Esophagus muscularis mucosa (tissue), 4 donors: ENCODE measurements at places on chromosomes 12 and 14.
A peak's percentile ranks its signal among the peaks of the same experiment; 100 is the strongest.

DNA sequence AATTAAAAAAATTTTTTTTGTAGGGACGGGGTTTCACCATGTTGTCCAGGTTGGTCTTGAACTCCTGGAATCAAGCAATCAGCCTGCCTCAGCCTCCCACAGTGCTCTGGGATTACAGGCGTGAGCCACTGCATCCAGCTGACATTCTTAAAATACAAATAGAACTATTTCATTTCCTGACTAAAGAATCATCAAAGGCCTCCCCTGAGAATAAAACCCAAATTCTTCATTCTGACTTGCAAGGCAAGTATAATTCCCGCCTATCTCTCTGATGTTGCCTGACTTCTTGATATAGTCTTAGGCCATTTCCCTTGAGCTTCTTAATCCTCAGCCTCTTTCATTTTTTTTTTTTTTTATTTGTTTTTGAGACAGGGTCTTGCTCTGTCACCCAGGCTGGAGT is 4.4 kb upstream of the BICD1 start:
- no peak for DNase-seq

DNA sequence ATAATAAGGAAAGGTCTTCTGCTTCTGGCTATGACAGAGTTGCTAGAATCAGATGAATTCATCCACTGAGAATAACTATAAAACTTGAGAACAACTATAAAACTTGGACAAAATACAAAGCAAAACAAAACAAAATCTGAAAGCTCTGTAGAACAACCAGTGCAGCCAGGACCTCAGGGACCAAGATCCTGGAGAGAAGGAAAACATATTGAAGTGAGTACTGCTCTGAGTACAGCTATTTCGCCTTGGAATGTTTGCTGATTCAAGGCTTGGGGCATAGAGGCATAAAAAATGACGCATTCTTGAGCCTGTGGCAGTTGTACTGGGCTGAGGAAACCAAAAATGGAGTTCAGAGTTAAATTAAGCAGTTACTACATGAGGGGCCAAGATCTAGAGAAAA is 21.7 kb downstream of the FOXA1 start:
- DNase-seq = no peak

- DNase-seq = peak; percentile 98
These were observed at the start of gene MDM2 for GRCh38 chr12:68807576-68808387. Gene MDM2 (plus strand): TSS chr12:68808177. CDS start chr12:68808478, 301 bp downstream.

DNA sequence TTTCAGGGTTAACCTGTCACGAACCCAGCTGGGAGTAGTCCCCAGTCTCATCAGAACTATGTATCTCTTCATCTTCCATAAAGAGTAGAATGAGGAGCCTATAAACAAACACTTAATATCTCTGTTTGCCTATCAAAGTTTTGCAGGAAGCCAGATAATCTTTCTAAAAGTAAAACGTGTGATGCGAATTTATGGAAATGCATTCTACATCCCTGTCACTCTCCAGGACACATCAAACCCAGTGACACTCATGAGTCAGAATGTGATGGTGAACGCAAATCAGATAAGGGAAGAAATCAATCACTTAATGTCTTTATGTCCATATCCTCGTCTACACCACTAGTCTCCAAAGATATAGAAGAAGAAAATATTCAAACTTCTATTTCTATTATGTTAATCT is 37.4 kb downstream of the RERG start:
- no peak for DNase-seq

GRCh38 chr12:124792961-124793441 is 70.7 kb downstream of the SCARB1 start:
- no peak for DNase-seq

DNA sequence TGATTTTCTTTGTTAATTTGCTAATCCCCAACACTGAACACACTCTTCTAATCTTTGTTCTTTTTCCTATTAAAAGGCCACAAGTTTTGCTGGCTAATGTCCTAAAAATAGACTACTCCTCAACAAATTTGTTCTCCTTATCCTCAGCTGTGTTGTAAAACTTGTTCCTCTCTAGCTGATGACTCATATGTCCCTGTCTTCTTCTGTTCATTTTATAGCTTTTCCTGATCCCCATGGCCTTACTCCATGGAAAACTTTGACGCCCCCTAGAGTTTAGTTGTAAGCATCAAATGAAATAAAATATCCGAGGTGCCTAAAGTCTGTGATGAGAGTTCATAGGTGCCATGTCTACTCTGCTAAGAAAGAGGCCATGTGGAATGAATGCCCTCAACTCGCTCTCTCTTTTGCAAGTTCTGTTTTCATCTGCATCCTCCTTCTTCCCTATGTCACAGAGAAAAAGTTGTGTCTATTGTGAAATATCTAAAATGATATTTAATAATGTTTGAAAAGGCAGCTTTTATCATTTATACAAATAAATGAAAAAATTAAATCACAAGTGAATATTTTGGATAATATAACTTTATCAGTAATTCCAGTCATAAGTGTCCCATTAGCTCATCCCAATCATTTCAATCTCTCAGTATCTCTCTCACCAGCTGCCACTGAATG is 237.9 kb downstream of the IPO8 start:
- DNase-seq = no peak

GRCh38 chr12:4421590-4422031 is 24.0 kb downstream of the FGF6 start:
- no peak for DNase-seq

- DNase-seq = no peak
These were observed 8.3 kb downstream of the KTN1 start for GRCh38 chr14:55588259-55588699.

GRCh38 chr14:30221546-30221945 is 293.9 kb upstream of the PRKD1 start:
- DNase-seq = no peak

- no peak for DNase-seq
These were observed 47.1 kb upstream of the KICS2 start for GRCh38 chr12:64269161-64269560.

- DNase-seq = no peak
These were observed 81.0 kb downstream of the ETV6 start for GRCh38 chr12:11730299-11731041.

- no peak for DNase-seq
These were observed at the start of gene MTA1 for GRCh38 chr14:105419195-105420091. Gene MTA1 (plus strand): TSS chr14:105419827. CDS start chr14:105420036, 209 bp downstream.

DNA sequence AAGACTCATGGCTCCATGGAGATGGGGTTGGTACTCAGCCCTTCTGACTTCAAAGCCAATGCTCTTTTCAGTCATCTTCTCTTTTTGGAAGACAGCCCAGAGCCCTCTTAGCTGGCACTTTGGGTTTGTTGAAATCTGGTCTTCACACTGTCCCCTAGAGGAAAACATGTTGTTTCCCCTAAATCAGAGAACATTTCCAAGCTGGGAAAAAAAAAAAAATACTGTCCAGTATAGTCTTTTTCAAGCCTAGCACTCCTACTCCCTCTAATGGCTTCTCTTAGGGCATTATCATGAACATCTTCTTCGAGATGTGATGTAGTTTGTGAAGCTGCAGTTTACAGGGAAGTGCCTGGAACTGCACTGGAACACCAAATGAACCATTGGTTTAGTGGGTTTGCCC is 3.0 kb upstream of the ZC3H14 start:
- DNase-seq = no peak

DNA sequence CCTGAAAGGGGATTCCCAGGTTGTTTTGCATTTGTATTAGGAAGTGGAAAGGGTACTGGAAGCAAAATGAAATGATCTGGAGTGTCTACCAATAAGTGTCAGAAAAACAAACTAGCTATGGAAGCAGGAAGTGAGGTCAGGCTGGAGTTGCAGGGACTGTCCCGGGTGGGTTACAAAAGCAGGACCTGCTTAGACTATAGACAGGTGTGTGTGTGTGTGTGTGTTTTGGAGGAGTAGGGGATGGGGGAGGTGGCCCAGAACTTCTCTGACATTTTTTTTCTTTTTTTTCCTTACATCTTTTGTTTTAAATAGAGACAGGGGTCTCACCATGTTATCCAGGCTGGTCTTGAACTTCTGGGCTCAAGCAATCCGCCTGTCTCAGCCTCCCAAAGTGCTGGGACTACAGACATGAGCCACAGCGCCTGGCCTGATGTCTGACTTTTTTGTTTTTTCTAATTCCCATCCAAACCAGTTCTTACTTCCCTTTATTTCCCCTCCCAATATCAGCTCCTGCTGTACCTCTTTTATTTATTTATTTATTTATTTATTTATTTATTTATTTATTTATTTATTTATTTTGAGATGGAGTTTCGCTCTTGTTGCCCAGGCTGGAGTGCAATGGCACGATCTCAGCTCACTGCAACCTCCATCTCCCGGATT is 512 bp upstream of the RND1 start:
- no peak for DNase-seq

GRCh38 chr14:69317102-69317755 is 57.3 kb downstream of the GALNT16 start:
- DNase-seq = no peak

- DNase-seq = no peak
These were observed 5.2 kb downstream of the NCOR2 start for GRCh38 chr12:124562018-124562795.

DNA sequence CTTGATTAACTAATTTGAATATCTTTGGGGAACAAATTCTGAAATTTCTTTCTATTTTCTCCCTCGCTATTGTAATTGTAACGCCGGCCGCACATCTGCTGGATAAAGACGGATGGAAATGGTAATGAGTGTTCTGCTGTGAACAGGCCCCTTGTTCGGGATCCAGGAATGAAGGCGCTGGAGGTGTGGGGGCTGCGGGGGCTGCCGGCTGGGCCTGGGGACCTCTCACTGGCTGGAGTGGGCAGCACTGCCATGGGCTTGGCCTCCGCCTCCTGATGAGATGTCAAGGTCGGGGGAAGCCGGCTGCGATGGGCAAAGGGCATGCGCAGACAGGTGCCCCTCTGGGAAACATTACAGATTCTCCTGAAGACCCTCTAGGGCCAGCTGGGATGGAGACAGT is 175.4 kb downstream of the PHETA1 start:
- no peak for DNase-seq

GRCh38 chr12:86735072-86735471 is 478.9 kb upstream of the MGAT4C start:
- DNase-seq = no peak

- DNase-seq = no peak
These were observed 29.6 kb upstream of the BICDL1 start for GRCh38 chr12:119959435-119959834.

DNA sequence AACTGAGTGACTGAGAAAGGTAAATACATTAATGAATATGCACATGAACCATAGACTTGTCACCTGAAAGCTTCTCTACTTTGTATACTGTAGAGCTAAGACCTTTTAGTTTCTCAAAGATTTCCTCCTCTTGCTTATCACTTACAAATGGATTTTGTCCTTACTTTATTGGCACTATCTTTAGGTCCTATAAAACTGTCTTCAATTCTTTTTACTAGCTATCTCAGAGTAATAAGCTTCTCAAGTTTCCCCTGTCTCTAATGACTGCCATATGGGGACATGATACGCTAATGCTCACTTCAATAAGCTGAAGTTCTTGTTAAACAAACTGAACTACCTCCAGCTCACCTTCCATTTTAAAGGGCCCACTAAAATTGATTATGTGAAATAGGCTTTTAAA is 468.2 kb upstream of the CCDC196 start:
- no peak for DNase-seq

DNA sequence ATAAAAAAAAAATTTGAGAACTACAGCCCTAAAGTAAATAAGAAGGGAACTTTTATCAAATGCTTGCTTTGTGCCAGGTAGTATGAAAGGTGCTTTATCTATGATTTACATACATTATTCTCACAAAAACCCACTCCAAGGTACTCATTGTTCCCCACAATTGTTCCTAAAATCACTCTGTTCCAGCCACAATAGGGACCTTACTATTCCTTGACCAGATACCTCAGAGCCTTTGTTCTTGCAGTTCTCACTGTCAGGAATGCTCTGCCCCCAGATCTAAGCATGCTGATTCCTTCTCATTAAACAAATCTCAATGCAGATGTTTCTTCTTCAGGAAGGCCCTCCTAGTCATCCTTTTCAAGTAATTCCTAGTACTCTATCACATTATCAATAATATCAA is 60.2 kb downstream of the PPP1R12A start:
- no peak for DNase-seq

- no peak for DNase-seq
These were observed 117.3 kb upstream of the MYF6 start for GRCh38 chr12:80590085-80590484.

- DNase-seq = no peak
These were observed 9.9 kb downstream of the FSCB start for GRCh38 chr14:44497148-44497547.

- no peak for DNase-seq
These were observed 10.4 kb downstream of the BEST3 start for GRCh38 chr12:69688471-69689427.

DNA sequence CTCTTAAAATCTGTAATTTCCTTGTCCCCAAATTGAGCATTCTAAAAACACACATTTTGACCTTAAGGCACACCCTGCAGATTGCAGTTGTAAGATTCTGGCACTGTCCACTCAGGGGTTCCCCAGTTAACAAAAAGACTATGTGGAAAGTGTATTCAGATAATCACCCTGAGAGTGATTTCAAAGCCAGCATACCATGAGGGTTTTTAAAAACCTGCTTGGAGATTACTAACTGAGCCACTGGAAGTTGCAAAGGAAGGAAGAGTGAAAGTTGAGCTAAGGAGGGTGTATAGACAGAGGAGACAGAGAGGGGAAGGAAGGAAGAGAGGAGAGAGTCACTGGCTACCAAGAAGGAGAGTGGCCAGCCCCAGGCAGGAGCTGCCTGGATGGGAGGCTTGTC is 82.6 kb downstream of the EML1 start:
- no peak for DNase-seq

DNA sequence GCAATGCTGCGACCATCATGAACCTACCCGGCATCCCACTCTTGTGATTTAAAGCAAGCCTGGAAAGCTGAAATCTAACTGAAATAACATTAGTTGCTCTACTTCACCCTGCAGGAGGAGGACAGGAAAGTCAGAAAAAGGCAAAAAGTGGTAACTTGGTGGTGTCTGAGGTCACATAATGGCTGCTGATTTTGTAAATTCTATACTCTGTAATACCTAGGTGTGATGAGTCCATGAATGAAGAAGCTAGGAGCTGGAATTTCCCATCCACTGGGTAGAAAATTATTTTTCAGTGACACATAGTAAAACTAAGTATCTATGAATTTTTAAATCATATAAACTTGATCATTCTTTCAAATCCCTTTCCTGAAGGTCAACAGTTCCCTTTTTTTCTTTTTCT is 183.8 kb downstream of the FOXN3 start:
- DNase-seq = no peak

DNA sequence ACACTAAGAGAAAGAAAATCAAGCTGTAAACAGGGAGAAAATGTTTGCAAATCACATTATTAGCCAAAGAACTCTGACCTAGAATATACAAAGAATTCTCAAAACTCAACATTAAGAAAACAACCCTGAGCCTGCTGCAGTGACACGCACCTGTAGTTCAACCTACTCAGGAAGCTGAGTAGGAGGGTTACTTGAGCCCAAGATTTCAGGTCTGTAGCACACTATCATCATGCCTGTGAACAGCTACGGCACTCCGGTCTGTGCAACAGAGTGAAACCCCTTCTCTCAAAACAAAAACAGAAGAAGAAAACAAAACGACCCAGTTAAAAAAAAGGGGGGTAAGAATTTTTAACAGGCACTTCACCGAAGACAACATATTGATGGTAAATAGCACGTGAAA is 20.8 kb downstream of the SAV1 start:
- DNase-seq = no peak

GRCh38 chr12:32402946-32403345 is 3.6 kb downstream of the FGD4 start:
- no peak for DNase-seq
